ENCODE measurements at places on chromosomes 2 and 18. TPM values are rescaled to one million over a fixed set of nuclear protein-coding genes. Genes with fewer than 3 reads are reported as not detected.
A peak's percentile ranks its signal among the peaks of the same experiment; 100 is the strongest.

DNA sequence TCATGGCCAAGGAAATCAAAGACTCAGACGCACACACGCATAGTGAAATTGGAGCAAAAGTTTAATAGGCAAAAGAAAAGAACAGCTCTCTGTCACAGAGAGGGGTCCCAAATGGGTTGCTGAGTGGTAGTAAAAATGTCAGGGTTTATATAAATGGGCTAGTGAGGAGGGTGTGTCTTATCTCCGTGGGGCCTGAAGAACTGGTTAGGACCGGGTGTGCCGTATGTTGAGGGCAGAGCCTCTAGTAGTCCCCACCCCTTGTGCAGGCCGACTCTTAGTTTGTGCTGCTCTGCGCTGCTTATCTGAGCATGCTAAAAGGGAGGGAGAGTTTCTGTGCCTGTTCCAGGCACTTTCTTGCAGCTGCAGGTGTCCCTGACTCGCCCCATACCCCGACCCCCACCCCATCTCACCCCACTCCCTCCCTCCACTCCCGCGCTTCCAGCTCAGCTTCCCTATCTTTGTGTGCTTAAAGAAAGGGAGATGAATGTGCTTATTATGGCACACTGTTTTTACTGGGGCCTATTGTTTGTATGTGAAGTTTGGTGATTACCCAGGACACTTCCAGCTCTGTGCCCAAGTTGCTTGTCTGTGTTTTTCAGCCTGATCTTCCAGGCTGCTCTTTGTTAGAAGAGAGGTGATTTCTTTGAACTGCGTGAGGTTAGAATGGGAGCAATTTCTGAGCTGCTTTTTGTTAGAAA lies 167.4 kb downstream of the SPAG16 start:
- H3K27ac ChIP-seq: no peak overlapping the region
- H3K4me1 ChIP-seq: peaks cover 4% of the 10 kb centered on the region
- no peak overlapping the region for H3K4me3 ChIP-seq
- no peaks in the 10 kb centered on the region for H3K27me3 ChIP-seq
- H3K36me3 ChIP-seq: no peaks in the 10 kb centered on the region

The FAM117B gene
- 13.5 TPM for total RNA-seq

GRCh38 chr2:158905784-158906183 lies 62.7 kb upstream of the TANC1 start:
- H3K4me1 ChIP-seq: no peaks in the 10 kb centered on the region
- no peak overlapping the region for H3K4me3 ChIP-seq
- no peaks in the 10 kb centered on the region for H3K27me3 ChIP-seq
- no peak overlapping the region for H3K27ac ChIP-seq

The EFEMP1 gene
- total RNA-seq: 235 TPM

The DSC2 gene
- total RNA-seq: 108 TPM

GRCh38 chr2:238854699-238855229 lies 6.9 kb downstream of the TWIST2 start:
- H3K27me3 ChIP-seq: no peaks in the 10 kb centered on the region
- H3K4me1 ChIP-seq: peaks cover 16% of the 10 kb centered on the region
- DNase-seq: no peak
- peak overlapping the region; percentile 94 for H3K27ac ChIP-seq

DNA sequence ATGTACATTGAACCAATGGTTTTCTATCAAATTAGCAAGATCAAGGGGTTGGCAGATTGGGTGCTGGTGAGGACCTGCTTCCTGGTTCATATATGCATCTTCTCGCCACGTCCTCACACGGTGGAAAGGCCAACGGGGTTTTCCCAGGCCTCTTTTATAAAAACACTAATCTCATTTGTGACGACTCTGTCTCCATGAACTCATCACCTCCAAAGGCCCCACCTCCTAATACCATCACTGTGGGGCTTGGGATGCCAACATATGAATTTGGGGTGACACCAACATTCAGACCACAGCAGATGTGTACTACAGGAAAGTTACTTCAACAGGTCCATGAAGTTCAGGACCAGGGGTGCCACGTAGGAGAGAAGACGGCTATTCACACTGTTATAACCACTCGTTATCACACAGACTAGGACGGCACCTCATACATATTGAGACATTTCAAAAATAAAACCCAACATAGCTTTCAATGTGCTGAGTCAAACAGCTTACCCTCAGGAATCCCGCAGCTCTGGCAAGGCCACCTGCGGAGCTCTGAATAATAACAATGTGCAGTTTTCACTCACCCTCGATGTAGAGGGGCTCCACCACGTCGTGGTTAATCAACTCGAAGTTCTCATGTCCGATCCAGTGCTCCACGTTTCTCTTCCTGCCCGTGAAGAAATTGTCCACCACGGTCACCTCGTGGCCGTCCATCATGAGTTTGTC lies 49.3 kb downstream of the UXS1 start:
- H3K27me3 ChIP-seq: no peaks in the 10 kb centered on the region
- H3K27ac ChIP-seq: no peak overlapping the region
- H3K36me3 ChIP-seq: no peaks in the 10 kb centered on the region

DNA sequence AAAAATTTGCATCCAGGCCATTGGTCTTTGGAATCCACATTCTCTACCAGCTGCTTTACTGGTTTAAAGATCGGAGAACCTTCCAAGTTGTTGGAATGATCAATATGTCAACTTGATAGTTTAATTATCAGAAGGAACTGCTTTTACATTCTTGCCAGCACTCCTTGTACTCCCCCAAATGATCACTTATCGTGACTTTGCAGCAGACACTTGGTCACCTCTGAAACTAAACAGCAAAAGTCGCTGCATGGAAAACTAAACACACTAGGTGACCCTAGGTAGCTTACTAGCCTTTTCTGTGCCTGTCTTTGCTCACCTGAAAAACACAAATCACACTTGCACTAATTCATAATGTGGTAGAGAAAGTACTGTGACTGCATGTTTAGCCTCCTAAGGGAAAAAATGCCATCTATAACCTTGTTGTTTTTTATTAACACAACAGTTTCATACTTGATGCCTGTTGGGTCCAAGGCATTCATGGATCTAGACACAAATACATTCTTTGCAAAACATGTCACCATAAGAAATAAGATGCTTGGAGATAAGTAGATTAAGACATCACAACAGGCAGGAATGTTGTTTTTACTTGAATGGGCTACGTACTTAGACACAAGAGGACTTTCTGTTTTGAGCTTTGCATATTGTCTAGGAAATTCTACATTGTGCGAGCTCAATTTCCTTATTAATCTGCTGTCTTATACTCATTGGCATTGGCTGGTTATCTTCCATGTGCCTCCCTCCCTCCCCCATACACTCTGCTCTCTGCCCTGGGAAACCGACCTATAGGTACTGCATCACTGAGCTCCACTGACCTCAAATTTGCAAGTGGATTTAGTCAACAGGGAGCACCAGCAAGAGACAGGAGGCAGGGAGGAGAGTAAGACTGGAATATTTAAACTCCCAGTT lies 219.1 kb upstream of the STK17B start:
- no peak overlapping the region for H3K4me3 ChIP-seq
- no peaks in the 10 kb centered on the region for H3K4me1 ChIP-seq
- no peaks in the 10 kb centered on the region for H3K36me3 ChIP-seq
- no peaks in the 10 kb centered on the region for H3K27me3 ChIP-seq

GRCh38 chr18:23225503-23225902 lies 90.2 kb downstream of the CABLES1 start:
- H3K27ac ChIP-seq: peak overlapping the region; percentile 79
- H3K27me3 ChIP-seq: no peaks in the 10 kb centered on the region

DNA sequence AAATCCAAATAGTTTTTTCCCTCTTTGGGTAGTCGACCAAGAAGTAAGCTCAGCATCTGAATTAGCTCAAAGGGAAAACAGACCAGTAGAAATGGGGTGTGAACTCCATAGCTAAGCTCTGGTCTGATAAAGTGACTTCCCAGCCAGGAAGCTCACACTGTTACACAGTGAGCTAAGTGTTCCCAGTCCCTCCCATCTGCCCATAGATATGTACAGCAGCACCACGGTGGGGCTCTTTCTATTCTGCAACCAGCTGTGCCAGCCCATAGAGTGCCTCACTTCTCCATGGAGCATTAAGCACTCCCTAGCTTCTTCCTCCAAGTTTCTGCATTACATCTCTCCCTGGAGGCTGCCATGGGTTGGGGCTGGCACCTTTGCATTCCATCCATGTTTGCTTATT lies 27.6 kb upstream of the NEMP2 start:
- H3K27me3 ChIP-seq: no peaks in the 10 kb centered on the region
- H3K4me3 ChIP-seq: no peak overlapping the region
- no peak for DNase-seq
- no peak overlapping the region for H3K27ac ChIP-seq
- no peaks in the 10 kb centered on the region for H3K36me3 ChIP-seq

The FOXI3 gene
- total RNA-seq: not detected

DNA sequence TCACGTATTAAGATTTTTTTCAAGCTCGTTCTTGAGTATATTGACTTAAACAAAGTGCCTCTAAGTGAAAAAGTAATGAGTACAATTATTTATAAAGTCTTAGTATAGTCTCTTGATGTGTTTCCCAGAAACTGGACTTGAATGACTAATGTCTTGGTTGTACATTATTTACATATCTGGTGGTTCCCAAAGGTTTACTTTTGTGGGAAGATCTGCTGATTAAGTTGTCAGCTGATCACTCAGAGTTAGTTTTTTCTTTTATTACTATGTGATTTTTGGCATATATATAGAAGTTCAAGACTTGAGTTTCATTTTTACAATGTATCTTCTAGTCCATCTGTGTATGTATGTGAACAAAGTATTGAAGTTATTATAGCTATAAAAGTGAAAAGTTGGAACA lies 29.5 kb downstream of the RNF144A start:
- no peaks in the 10 kb centered on the region for H3K27me3 ChIP-seq
- no peak overlapping the region for H3K4me3 ChIP-seq
- peaks cover 14% of the 10 kb centered on the region for H3K4me1 ChIP-seq
- H3K36me3 ChIP-seq: no peaks in the 10 kb centered on the region
- H3K27ac ChIP-seq: no peak overlapping the region
- DNase-seq: no peak

DNA sequence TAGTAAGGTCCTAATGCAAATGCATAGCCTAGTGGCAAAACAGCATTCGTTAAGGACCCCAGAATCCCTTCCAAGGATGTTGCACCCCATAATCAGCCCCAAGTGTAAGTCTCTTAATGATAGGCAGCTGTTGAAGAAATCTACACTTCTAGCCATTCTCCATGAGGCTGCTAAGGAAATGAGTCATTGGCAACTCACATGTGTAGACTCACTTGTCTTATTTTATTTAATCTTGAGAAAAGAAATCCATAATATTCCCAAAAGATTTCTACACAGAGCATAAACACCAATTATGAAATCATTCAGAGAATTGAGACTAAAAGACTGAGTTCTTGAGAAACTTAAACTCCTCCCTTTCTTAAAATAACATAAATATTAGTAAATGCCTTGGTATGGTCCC lies 52.4 kb downstream of the AKAIN1 start:
- no peaks in the 10 kb centered on the region for H3K4me1 ChIP-seq
- H3K27ac ChIP-seq: no peak overlapping the region
- no peaks in the 10 kb centered on the region for H3K27me3 ChIP-seq
- no peaks in the 10 kb centered on the region for H3K36me3 ChIP-seq
- no peak overlapping the region for H3K4me3 ChIP-seq

The KATNAL2 gene
- total RNA-seq: 5.2 TPM

DNA sequence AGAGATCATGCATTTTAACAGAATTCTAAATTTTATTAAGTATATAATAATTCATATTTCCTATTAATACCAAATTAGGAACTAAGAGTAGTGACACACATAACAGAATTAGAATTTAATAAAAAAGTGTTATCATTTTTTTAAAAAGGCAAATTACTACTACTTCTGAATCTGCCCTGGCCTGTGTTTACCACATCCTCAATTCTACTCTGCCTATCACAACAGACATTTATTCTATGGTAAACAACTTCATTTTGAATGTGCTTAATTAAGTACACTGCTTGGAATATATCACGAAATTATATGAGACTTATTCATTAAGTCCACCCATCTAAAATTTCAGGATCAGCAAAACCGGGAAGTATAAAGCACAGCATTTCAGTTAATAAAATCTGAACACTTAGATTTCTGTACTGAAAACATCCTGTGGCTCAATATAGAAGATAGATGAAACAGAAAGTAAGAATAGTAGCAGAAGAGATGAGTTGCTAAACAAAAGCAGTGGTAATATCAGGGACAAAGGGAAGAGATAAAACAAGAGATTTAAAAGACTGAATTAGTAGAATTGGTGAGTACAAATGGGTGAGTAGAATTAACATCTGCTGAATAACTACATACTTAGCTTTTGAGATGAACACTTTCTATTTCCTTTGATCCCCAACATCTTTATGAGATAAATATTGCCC lies 3.7 kb downstream of the SMC6 start:
- no peak overlapping the region for H3K4me3 ChIP-seq
- H3K27ac ChIP-seq: no peak overlapping the region
- H3K4me1 ChIP-seq: peaks cover 20% of the 10 kb centered on the region
- no peaks in the 10 kb centered on the region for H3K36me3 ChIP-seq

The RMDN2 gene
- total RNA-seq: 5.9 TPM

The RALBP1 gene
- 65.6 TPM for total RNA-seq

DNA sequence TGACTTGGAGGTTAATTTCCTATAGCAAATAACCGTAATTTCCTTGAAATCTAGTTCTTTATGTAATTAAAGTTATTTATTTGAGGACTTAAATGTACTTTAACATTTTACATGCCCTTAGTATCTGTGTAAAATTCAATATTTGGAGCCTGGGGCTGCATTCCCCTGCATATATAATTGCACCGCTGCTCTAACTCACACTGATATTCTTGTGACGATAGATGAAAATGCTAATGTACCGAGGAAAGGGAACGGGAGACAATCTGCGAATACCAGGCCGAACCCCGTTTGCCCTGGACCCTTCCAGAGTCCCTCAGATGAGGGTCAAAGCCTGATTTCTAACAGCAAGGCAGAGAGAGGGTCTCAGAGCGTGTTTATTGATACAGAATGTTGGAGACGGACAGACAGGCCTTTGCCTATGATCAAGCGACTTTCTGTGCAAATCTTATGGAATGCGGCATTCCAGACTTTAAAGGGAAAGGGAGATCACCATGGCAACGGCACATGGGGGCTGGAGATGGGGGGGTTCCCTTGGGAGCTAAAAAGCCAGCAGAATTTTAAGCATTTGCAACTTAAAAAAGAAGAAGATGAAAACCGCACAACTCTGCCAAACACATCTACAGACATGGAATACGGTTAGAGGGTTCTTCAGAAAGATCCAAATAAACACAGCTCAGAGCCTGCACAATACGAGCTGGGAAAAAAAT lies 57.6 kb upstream of the TWIST2 start:
- no peaks in the 10 kb centered on the region for H3K27me3 ChIP-seq
- no peak overlapping the region for H3K4me3 ChIP-seq
- no peak for DNase-seq
- no peaks in the 10 kb centered on the region for H3K36me3 ChIP-seq
